ENCODE measurements at places on chromosomes 13 and 19.

- DNase-seq: no peak
Observed at GRCh38 chr13:69921156-69921555, 186.5 kb upstream of the ATXN8OS start.

GRCh38 chr19:6577476-6578125 lies 13.3 kb downstream of the CD70 start:
- DNase-seq: no peak

DNA sequence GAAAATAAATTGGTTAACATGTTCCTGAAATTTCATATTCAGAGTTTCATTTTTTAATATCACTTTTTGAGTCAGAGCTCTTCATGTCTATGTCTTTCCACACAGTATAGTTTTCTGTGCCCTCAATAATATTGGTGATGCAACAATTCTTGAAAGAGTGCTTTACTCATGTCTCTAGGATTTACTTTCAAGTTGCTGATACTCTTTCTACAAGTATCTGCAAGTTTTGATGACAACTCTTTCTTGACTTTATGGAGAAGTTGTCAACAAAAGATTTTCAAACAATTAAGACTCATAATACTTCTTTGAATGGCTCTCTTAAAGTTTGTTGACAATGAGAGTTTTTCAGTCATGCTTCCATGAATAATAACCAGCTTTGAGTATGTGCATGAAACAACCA lies 561.7 kb downstream of the DIAPH3 start:
- no peak for DNase-seq

- peak; percentile 79 for DNase-seq
Observed at GRCh38 chr19:48716562-48717291, 2.8 kb downstream of the MAMSTR start.

DNA sequence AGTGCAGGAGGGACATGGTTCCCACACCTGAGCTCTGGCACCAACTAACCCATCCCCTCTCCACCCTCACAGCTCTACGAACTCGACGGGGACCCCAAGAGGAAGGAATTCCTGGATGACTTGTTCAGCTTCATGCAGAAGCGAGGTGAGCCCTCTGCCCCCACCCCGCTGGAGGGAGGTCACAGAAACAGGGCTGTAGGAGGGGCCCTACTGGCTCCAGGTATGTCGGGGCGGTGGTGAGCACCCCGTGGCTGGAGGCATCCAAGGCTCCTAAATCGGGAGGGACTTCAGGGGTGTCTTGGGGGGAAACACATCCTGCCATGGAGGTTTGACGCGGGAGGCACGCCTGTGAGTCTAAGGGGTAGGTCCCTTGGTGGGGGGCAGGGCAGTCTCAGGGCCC lies 24.1 kb upstream of the WDR18 start:
- DNase-seq: no peak

GRCh38 chr19:43638995-43639518 lies 593 bp downstream of the CADM4 start:
- DNase-seq: no peak
